Stomach (tissue), 19 donors: ENCODE measurements at places on chromosomes 12 and 14. TPM values are rescaled to one million over a fixed set of nuclear protein-coding genes. Genes with fewer than 3 reads are reported as not detected.

TTC5 gene
- total RNA-seq, result 2.3 TPM

PAX9 gene
- not detected for total RNA-seq

NELL2 gene
- 3.5 TPM for total RNA-seq

CISTR gene
- total RNA-seq, result not detected

AKAP5 gene
- 0.72 TPM for total RNA-seq

OR11H7 gene
- total RNA-seq, result not detected

SOX5 gene
- total RNA-seq, result 15.2 TPM

CLEC6A gene
- total RNA-seq, result not detected

KIF26A gene
- 1.2 TPM for total RNA-seq

TAS2R46 gene
- total RNA-seq, result not detected

AMDHD1 gene
- not detected for total RNA-seq

IGF1 gene
- total RNA-seq, result 10.1 TPM

ESRRB gene
- total RNA-seq, result 4.0 TPM

SLC38A4 gene
- not detected for total RNA-seq

REC8 gene
- total RNA-seq, result 45.5 TPM

LYSET gene
- total RNA-seq, result 11.6 TPM

TNFRSF1A gene
- 112 TPM for total RNA-seq
